Esophagus muscularis mucosa (tissue), 4 donors: ENCODE measurements at places on chromosomes 5 and 9.
A peak's percentile ranks its signal among the peaks of the same experiment; 100 is the strongest.

- no peak for DNase-seq
These were observed 3.2 kb downstream of the TDRD7 start for GRCh38 chr9:97415146-97415545.

DNA sequence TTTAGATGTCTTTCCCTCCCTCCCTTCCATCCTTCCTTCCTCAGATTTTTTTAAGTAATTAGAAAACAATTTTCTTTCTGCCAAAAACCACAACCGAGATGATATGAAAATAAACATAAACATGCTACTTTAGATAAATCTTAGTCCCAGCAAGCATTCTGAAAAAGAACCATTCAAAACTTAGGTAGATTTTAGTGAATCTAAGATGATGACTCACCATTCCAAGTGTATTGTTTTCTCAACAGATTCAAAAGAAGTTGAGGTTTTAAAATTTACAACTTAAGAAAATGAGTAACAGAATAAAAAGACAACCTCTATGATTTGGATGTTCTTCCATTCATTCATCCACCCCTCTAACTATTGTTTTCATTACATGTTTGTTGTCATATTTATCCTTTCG lies 465.1 kb downstream of the PDE4D start:
- no peak for DNase-seq

DNA sequence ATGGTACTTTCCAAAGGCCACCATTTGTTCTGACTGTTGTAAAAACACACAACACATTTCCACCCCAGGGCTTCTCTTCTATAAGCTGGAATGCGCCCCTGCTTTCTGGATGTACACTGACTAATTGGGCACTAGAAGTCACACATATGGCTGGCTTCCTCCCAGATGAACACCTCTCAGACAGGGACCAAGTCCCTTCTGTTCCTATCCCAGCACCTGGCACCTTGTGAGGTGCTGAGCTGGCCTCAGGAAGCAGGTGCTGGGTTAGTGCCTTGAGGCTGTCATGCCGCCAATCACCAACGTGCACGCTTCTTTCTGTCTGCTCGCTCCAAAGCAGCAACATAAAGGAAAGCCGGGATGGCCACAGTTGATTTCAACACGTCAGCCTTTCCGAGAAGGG lies 93.2 kb downstream of the FSTL4 start:
- peak; percentile 68 for DNase-seq

- no peak for DNase-seq
These were observed 33.4 kb downstream of the MAP1B start for GRCh38 chr5:72140711-72141110.

DNA sequence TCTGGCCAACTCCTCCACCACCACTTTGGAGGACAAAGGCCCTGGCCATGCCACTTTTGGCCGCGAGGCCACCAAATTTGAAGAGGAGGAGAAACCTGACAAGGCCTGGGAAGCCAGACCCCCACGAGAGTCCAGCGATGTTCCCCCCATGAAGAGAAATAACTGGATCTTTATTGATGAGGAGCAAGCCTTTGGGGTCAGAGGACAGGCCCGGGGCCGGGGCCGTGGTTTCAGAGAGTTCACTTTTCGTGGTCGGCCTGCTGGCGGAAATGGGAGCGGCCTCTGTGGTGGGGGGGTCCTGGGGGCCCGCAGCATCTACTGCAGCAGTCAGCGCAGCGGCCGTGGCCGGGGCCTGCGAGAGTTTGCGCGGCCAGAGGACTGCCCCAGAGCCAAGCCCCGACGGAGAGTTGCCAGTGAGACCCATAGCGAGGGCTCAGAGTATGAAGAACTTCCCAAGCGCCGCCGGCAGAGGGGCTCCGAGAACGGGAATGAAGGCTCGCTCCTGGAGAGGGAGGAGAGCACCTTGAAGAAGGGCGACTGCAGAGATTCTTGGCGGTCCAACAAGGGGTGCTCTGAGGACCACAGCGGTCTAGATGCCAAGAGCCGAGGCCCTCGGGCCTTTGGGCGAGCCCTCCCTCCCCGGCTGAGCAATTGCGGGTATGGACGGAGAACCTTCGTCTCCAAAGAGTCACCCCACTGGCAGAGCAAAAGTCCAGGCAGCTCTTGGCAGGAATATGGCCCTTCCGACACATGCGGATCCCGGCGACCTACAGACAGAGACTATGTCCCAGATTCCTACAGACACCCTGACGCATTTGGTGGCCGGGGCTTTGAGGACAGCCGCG lies 27.4 kb upstream of the POMT1 start:
- no peak for DNase-seq

- DNase-seq, result no peak
These were observed 7.9 kb downstream of the TLE4 start for GRCh38 chr9:79579624-79580023.

DNA sequence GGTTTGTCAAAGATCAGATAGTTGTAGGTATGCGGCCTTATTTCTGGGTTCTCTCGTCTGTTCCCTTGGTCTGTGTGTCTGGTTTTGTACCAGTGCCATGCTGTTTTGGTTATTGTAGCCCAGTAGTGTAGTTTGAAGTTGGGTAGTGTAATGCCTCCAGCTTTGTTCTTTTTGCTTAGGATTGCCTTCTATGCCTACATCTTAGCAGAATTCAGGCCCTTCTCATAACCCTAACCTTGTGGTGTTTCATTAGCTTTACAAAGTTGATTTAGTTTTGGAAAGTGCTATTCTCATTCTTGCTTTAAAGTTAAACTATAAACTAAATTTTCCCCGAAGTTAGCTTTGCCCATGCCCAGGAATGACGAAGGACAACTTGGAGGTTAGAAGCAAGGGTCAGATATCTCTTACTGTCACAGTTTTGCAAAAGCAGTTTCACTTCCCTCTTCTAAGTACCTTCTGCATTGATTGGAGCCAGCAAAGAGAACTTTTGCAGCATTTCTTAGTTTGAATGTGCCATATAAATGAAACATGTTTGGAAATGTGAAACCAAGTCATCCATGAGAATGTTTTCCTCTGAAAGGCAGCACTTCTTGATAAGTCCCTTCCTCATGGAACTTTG lies 274.3 kb upstream of the DMRT1 start:
- no peak for DNase-seq

DNA sequence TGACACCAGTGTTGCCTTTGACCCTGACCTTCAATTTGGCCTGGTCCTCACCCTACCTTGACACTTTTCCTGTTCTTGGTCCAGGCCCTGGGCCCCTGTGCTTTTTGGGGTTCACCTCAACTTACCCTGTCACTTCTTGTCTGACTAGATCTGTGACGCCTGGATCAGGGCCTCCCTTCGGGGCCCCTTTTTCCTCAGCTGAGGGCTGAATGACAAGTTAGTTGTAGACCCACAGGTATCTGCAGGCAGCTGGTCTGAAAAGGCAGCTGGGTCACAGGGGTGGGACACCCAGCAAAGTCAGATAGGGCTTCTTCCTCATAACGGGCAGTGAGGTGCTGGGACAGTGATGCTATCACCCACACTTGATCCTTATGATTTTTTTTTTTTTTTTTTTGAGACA lies 10.0 kb upstream of the MYORG start:
- no peak for DNase-seq

- DNase-seq, result no peak
These were observed 123.0 kb downstream of the COL23A1 start for GRCh38 chr5:178467205-178467567.
